ENCODE measurements at places on chromosomes 12 and 14. TPM values are rescaled to one million over a fixed set of nuclear protein-coding genes. Genes with fewer than 3 reads are reported as not detected.

Gene CLEC4C
- total RNA-seq: not detected

Gene LRP1-AS
- not detected for total RNA-seq

Gene CCDC177
- not detected for total RNA-seq

Gene ANO4
- total RNA-seq: 2.4 TPM

Gene SRSF5
- 126 TPM for total RNA-seq

Gene RERGL
- not detected for total RNA-seq

Gene LHX5
- total RNA-seq: 0.26 TPM

Gene DACT1
- 1.4 TPM for total RNA-seq

Gene GPR65
- total RNA-seq: not detected

Gene OR4E2
- not detected for total RNA-seq

Gene STAB2
- not detected for total RNA-seq

Gene PLEKHH1
- 4.7 TPM for total RNA-seq

Gene KRT8
- 309 TPM for total RNA-seq

Gene FOXG1
- not detected for total RNA-seq

Gene HNF1A
- total RNA-seq: not detected

Gene ERBB3
- 21.1 TPM for total RNA-seq

Gene OXA1L
- total RNA-seq: 29.2 TPM

Gene SIX1
- 6.5 TPM for total RNA-seq

Gene HPD
- 0.79 TPM for total RNA-seq

Gene PMEL
- 1.8 TPM for total RNA-seq

Gene ERGIC2
- 44.7 TPM for total RNA-seq

Gene PRDM4
- total RNA-seq: 21.3 TPM

Gene GDF3
- total RNA-seq: not detected

Gene KLHDC1
- 0.90 TPM for total RNA-seq

Gene TMEM119
- not detected for total RNA-seq

Gene FKBP4
- 66.4 TPM for total RNA-seq

Gene TC2N
- 46.1 TPM for total RNA-seq

Gene GLT1D1
- total RNA-seq: not detected

Gene TULP3
- total RNA-seq: 22.7 TPM

Gene C12orf54
- 0.53 TPM for total RNA-seq

Gene PTPRQ
- total RNA-seq: not detected

Gene SGPP1
- total RNA-seq: 35.3 TPM

Gene AMN
- 4.2 TPM for total RNA-seq

Data from bronchial epithelial cell (primary cell).